ENCODE measurements at places on chromosomes 3 and 15. TPM values are rescaled to one million over a fixed set of nuclear protein-coding genes. Genes with fewer than 3 reads are reported as not detected.

Gene CNBP
- 208 TPM for total RNA-seq

Gene SFMBT1
- total RNA-seq: 2.8 TPM

Gene FBXW12
- total RNA-seq: not detected

Gene INKA1
- total RNA-seq: 4.9 TPM

Gene SLC9C1
- total RNA-seq: not detected

Gene CAV3
- total RNA-seq: not detected

Gene DPPA4
- total RNA-seq: not detected

Gene CACNA1D
- total RNA-seq: 0.98 TPM

Gene TFRC
- 94.4 TPM for total RNA-seq

Gene CHRFAM7A
- 0.54 TPM for total RNA-seq

Gene TRAIP
- total RNA-seq: 7.3 TPM

Gene KY
- total RNA-seq: 0.25 TPM

Gene ANAPC13
- 69.2 TPM for total RNA-seq

Gene GREM1
- 0.10 TPM for total RNA-seq

Gene TF
- total RNA-seq: 0.12 TPM

Gene POPDC2
- 3.8 TPM for total RNA-seq

Gene CACNA2D2
- not detected for total RNA-seq

Gene WDR49
- total RNA-seq: not detected

Gene SENP2
- total RNA-seq: 12.9 TPM

Gene ARL14
- total RNA-seq: not detected

Gene A4GNT
- total RNA-seq: not detected

Gene DUOXA2
- total RNA-seq: not detected

Gene NEK10
- total RNA-seq: 4.4 TPM

Gene CCR8
- total RNA-seq: not detected

Gene CCR5
- total RNA-seq: not detected

Gene EXOSC7
- 37.3 TPM for total RNA-seq

Gene GOLGA8T
- not detected for total RNA-seq

Gene HLTF
- total RNA-seq: 31.4 TPM

Gene PCSK6
- 0.73 TPM for total RNA-seq

Gene TM4SF18
- total RNA-seq: 1.2 TPM
